ENCODE measurements at places on chromosomes 7 and 10. TPM values are rescaled to one million over a fixed set of nuclear protein-coding genes. Genes with fewer than 3 reads are reported as not detected.

DNA sequence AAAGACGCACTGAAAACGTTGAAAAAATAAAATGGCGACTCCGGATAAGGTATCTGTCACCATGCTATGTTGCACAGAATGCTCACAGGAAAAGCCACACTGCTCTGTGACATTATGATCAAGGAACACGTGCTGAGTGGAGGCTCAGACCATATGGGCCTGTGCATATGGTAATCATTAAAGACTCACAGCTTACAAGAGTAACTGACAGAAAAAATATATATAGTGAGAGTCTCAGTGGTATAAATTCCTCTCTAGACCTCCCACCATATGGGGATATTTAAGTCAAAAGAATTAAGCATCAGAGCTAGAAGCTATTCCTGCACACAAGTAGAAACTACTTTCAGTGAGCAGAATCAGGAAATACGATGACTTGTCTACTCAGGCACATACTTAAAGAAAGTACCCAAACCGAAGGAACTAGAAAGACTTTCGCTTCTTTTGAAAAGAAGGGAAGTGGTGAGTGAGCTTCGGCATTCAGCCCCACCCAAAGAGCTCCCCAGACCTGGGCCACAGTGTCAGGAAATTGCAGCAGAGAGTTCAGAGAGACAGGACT is 65.1 kb upstream of the MPP7 start:
- no peak for DNase-seq
- H3K4me3 ChIP-seq, result no peak overlapping the region
- no peaks in the 10 kb centered on the region for H3K36me3 ChIP-seq
- H3K27me3 ChIP-seq, result no peaks in the 10 kb centered on the region
- no peak overlapping the region for H3K27ac ChIP-seq

GRCh38 chr10:36182179-36182566 is 540.1 kb upstream of the FZD8 start:
- H3K4me1 ChIP-seq, result peaks cover 5% of the 10 kb centered on the region
- H3K27ac ChIP-seq, result no peak overlapping the region
- no peaks in the 10 kb centered on the region for H3K36me3 ChIP-seq
- DNase-seq, result no peak

DNA sequence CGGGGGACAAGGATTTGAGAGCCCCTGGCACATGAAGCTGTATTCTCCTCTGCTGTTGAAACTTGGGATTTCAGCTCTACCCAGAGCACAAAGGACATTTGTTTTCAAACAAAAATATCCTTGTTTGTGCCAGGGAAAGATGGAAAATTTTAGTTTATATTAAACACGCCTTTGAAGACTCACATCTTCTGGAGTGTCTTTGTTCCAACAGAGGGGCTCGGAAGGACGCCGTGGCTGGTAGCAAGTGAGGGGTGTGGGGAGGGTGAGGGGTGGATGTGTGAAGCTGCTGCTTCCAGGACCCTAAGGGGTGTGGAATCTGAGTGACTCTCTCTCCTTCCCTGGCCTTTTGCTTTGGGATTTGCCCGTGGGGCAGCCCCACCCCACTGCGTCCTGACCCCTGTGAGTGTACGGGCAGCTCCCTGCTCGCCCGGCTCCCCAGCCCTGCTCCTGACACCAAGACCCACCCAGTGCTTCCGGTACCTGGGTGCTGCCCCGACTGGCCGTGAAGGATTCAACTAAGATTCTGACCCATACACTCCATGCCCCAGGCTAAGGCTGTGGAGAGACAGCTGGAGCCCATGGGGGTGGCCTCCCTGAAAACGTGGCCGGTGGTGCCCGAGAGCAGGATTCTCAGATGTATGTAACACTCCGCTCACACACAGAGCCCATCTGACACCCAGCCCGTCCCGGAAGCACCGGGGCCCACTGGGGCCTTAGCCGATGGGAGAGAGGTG is 59.6 kb downstream of the ZRANB1 start:
- H3K36me3 ChIP-seq, result peaks cover 60% of the 10 kb centered on the region
- H3K4me3 ChIP-seq, result no peak overlapping the region
- peak overlapping the region; percentile 74 for H3K27ac ChIP-seq
- H3K4me1 ChIP-seq, result peaks cover 43% of the 10 kb centered on the region
- H3K27me3 ChIP-seq, result no peaks in the 10 kb centered on the region

DNA sequence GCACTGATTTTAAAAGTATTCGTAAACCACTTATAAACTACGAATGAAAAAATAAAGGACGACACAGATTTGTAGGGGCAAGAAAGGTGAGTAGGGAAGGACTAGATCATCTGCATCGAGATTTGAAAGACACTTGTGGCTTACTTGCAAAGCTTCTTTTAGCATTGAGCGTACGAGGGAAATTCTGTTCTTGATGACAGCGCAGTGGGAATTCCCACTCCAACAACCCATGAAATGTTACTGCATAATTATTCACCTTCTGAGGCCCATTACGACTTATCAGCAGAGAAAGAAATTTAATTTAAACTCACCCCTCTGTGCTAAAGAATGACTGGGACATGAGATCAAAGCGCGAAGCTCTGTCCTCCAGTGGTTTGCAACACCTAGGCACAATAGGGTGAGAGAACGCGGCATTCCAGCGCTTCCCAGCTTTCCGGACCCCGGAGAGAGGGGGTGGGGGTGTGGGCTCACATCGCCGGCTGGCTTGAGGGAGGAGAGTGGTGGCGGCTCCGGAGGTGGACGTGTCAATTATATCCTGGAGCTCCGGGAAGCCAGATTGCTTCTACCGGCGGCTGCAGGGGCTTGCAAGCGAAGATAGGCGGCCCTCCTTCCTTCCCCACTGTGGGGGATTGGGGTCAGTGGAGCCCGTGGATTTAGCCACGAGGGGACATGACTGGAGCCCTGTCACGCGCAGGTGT is 10.3 kb downstream of the SP8 start:
- no peak for DNase-seq
- H3K4me3 ChIP-seq, result no peak overlapping the region
- peaks cover 96% of the 10 kb centered on the region for H3K27me3 ChIP-seq
- peaks cover 13% of the 10 kb centered on the region for H3K4me1 ChIP-seq
- no peaks in the 10 kb centered on the region for H3K36me3 ChIP-seq

- no peaks in the 10 kb centered on the region for H3K27me3 ChIP-seq
- H3K27ac ChIP-seq, result no peak overlapping the region
- no peaks in the 10 kb centered on the region for H3K36me3 ChIP-seq
- no peak for DNase-seq
- H3K4me1 ChIP-seq, result no peaks in the 10 kb centered on the region
- H3K4me3 ChIP-seq, result no peak overlapping the region
Measured at GRCh38 chr10:75620356-75620755, 188.9 kb downstream of the LRMDA start.

DNA sequence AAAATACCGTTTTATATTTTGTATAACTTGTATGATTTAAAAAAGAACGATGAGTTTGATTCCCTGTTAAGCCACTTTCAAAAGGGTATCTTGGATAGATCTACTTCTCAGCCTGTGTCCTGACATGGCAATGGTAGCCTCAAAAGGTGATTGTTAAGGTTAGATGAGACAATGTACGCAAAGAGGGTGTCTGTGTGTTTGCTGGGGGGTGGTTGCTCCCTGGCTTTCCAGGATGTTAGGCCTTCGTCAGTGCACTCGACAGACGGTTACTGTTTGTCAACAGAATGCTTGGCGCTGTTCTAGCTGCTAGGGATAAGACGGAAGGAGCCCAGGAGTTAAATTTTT is 90.3 kb downstream of the NEURL1 start:
- H3K36me3 ChIP-seq, result peaks cover 10% of the 10 kb centered on the region
- H3K27me3 ChIP-seq, result peaks cover 4% of the 10 kb centered on the region
- H3K4me1 ChIP-seq, result peaks cover 10% of the 10 kb centered on the region

DNA sequence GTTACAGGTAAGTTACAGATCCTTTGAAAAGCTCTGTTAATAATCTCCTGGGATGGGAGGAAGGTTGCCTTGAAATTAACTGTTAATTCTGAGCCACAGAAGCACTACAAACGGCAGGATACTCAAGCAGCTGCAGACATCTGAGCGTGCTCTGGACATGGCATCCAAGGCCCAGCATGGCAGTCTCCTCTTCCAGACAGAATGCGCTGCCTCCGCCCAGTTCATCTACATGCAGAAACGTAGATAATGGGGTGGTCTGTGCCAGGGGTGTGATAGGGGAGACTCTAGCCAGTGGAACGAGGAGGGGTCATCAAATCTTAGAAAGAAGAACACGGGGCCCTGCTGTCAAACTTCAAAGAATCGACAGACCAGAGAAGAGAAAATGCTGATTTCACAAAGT is 13.8 kb downstream of the VIPR2 start:
- peak; percentile 24 for DNase-seq
- H3K27me3 ChIP-seq, result peaks cover 26% of the 10 kb centered on the region
- H3K4me1 ChIP-seq, result no peaks in the 10 kb centered on the region
- no peak overlapping the region for H3K27ac ChIP-seq

GRCh38 chr10:11154849-11155498 is 137.3 kb downstream of the CELF2 start:
- peaks cover 16% of the 10 kb centered on the region for H3K4me1 ChIP-seq
- no peaks in the 10 kb centered on the region for H3K36me3 ChIP-seq
- no peak overlapping the region for H3K4me3 ChIP-seq
- no peak for DNase-seq

GRCh38 chr10:89242345-89242684 is 9.3 kb downstream of the LIPA start:
- H3K36me3 ChIP-seq, result peaks cover 8% of the 10 kb centered on the region
- H3K27me3 ChIP-seq, result no peaks in the 10 kb centered on the region
- no peak overlapping the region for H3K27ac ChIP-seq
- DNase-seq, result no peak
- H3K4me3 ChIP-seq, result no peak overlapping the region

DNA sequence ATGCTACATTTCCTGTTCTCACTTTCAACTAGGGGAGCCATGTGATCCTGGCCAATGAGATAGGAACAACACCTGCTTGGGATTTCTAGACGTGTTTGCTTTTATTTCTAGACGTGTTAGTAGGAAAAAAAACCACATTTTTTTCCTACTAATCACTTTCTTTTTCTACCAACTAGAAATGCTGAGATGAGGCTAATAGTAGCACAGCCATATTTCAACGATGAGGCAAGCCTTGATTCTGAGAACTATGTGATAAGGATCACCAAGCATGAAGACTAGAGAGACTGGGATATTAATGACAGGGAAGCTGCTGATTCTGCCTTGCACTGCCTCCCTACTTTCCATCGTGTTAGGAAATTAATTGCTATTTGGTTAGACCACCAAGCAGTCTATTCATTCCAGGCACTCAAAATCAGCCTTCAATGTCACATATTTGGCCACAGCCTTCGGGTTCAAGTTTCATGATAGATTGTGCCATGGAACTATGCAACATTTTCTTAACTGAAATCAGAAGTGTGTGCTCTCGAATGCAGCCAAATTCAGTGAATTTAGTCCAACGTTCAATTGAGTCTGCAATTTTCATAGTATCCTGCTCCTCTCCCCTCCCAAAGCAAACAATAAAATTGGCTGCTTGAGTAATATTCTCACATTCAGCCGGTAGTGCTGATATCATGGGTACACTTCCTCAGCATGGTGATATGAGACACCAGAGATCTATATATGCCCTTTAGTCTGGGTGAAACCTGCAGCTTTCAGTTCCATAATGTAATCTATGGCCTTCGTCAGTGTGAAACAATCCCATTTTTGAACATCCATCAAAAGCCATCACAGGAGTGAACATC is 98.1 kb downstream of the GPR37 start:
- H3K27ac ChIP-seq, result no peak overlapping the region
- DNase-seq, result no peak
- H3K4me3 ChIP-seq, result no peak overlapping the region
- H3K27me3 ChIP-seq, result no peaks in the 10 kb centered on the region
- H3K36me3 ChIP-seq, result no peaks in the 10 kb centered on the region
- no peaks in the 10 kb centered on the region for H3K4me1 ChIP-seq

GRCh38 chr10:129589546-129589945 is 122.5 kb downstream of the MGMT start:
- DNase-seq, result no peak
- no peaks in the 10 kb centered on the region for H3K4me1 ChIP-seq
- no peak overlapping the region for H3K27ac ChIP-seq
- H3K27me3 ChIP-seq, result no peaks in the 10 kb centered on the region
- no peak overlapping the region for H3K4me3 ChIP-seq

DNA sequence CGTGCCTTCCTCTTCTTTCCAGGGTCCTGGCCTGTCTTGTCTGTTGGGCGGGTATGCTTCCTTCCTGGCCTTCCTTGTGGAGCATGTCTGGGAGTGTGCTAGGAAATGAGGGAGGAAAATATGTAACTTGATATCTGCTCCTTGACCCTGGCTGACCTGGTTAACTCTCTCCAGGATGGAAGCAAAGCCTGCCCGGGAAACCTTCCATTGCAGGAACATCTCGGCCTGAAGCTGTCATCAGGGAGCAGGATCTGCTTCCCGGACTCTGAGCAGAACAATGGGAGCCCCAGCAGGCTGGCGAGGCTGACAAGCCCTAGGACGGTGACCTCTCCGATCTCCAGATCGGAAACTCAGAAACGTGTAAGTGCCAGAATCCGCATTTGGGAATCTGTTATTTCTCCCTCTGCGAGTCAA is 340.3 kb downstream of the FRMD4A start:
- peak overlapping the region; percentile 19 for H3K4me3 ChIP-seq
- H3K27me3 ChIP-seq, result no peaks in the 10 kb centered on the region
- peak overlapping the region; percentile 70 for H3K27ac ChIP-seq

DNA sequence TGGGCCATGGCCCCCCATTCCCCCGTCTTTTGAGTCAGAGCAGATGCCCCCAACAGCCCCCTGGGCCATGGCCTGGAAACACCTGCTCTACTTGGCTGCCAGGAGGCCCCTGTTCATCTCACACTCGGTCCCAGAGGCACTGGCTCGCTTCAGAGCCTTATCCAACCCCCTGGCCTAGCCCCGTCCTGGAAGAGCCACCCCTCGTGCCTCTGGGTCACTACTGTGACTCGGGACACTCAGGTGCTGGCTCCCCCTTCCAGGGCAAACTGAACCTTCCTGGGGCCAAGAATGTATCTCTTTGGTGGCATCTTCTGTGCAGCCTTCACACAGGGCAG is 7.0 kb downstream of the POLR2J start:
- DNase-seq, result no peak
- peaks cover 62% of the 10 kb centered on the region for H3K36me3 ChIP-seq
- no peak overlapping the region for H3K4me3 ChIP-seq
- H3K27ac ChIP-seq, result no peak overlapping the region
- no peaks in the 10 kb centered on the region for H3K27me3 ChIP-seq
- H3K4me1 ChIP-seq, result peaks cover 5% of the 10 kb centered on the region

PTN gene
- 1.4 TPM for total RNA-seq

DNA sequence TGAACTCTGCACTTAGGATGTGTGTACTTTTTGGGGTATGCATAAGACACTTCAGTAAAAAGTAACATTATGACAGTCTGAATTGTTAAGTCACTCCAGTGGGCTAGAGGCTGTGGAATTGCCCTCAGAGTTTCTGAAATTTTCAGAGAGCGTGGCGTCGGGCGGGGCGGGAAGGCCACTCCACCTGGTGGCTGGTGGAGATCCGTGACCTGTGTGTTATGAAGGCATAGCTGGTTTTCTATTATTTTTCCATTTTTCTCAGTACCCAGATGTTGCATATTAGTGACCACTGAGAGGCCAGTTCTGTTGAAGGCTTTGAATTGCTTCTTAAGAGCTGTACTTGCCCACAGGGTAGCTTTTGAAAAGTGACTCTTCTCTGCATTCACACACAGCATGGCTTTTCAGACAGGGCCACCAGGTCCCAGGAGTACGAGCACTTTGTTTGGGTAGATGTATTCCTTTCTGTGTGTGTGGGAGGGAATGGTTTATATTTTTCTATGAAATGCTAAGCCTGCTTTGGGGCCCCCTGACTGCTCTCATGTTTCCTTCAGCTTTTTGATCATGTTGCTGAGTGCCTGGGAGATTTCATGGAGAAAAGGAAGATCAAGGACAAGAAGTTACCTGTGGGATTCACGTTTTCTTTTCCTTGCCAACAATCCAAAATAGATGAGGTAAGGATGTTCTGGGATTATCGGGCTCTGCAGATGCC is 52.3 kb downstream of the TACR2 start:
- peaks cover 59% of the 10 kb centered on the region for H3K4me1 ChIP-seq
- no peak overlapping the region for H3K4me3 ChIP-seq
- no peak for DNase-seq
- H3K36me3 ChIP-seq, result peaks cover 42% of the 10 kb centered on the region
- no peak overlapping the region for H3K27ac ChIP-seq

MRC1 gene
- 3.3 TPM for total RNA-seq

ANKRD30A gene
- total RNA-seq, result not detected

Measured in suprapubic skin (tissue), 4 donors.